ENCODE measurements at places on chromosomes 3 and 15.

DNA sequence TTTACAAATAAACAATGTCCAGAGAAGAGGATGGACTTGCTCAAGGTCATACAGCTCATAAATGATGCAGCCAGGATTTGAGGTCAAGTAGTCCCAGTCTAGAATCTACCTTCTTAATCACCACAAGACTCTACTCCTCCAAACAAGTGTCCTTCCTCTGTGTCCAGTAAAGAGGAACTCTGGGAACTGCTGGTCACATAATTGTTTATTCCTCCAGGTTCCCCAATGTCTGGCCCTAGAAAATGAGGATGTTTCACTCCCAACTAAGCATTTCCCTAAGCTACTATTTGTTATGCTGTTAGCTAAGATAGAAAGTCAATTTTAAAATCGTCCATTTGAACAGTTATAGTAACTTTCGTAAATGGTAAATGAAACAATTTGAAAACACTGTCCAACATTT is 192.4 kb downstream of the FHIT start:
- DNase-seq: no peak

DNA sequence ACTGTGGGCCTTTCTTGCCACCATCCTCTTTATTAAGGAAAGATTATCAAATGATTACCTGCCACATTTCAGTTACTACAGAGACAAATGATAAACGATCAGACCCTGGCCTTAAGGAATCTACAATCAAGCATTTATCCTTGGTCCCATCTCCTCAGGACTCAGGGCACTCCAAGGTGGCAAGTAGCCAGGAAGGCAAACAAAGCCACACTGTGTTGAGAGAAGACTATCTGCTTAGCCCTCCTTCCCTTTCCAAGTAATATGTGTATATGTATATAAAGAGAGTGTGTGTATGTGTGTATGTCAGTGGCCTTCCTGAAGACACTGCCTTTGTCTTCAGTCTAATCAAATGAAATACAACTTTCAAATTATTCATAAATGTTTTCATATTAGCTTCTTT is 490.1 kb upstream of the ATP11B start:
- no peak for DNase-seq

DNA sequence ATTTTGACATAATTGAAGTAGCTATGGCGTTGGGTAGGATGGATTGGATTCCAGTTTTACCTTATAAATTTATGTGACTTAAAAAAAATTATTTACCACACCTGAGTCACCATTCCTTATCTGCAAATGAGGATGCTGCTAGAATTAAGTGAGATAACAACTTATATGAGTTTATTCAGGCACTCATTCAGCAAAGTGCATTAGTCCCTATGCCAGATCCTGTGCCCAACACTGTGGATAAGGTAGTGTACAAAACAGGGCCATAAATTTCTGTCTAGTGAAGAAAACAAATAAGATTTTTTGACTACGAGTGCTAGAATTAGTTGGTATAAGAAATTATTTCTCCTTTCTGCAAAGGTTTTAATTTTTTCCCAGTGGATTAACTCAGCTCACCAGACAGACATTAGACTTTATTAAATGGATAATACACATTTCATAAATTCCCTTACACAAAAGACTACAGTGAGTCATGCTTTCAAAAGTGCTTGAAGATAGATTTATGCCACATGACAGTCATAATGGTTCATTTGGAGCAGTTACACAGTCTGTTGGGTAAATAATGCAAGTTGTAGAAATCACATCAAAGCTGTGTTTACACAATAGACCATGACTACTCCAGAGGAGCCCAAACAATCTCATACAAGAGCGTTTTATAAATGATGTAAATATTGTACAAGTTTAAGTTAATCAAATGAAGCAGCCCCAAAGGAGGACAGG is 129.9 kb upstream of the TGFBR2 start:
- DNase-seq: no peak

- DNase-seq: no peak
Measured at GRCh38 chr15:59924812-59925522, 79.1 kb upstream of the FOXB1 start.

- DNase-seq: no peak
Measured at GRCh38 chr15:63870487-63871209, 36.9 kb upstream of the HERC1 start.

GRCh38 chr3:23663661-23664186 is 142.0 kb upstream of the UBE2E1 start:
- DNase-seq: no peak

DNA sequence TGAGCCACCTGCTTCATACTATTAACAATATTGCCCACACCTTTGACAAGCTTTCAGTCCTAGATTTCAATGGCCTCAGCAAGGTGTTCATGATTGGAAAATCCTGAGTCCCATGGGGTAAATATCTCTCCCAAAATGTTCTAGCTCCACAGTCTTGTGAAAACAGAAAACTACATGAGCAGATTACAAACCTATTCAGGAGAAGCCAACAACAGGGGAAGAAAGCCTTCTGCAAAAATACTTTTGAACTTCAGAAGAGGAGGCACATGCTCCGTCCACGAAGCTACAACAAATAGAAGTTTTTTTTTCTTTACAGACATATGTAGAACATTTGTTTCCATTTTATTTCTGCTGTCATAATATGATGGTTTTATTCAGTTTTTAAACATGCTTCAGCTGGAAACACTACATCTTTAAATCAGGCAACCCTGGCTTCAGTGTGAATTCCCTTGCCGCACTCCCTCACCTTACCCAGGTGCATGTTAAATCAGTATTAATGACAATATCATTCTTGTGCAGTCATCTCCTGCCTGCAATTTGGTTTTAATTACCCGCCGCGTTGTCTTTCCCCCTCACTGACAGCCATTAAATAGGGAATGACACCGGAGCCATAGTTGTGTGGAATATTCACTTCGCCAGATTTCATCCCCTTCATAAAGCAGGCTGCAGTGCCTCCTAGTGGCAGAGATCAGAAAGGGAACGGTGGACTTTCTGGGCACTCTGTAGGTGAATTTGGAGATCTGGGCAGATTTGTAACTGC is 725.5 kb upstream of the ARRDC4 start:
- DNase-seq: peak; percentile 15

- DNase-seq: no peak
Measured at GRCh38 chr15:56272454-56272853, 28.8 kb upstream of the RFX7 start.

- peak; percentile 39 for DNase-seq
Measured at GRCh38 chr3:112111785-112112402, 21.2 kb downstream of the GCSAM start.

GRCh38 chr3:24447836-24448235 is 46.8 kb downstream of the THRB start:
- DNase-seq: no peak

GRCh38 chr3:183151086-183151485 is 11.4 kb downstream of the LAMP3 start:
- no peak for DNase-seq

GRCh38 chr3:155949453-155950217 is 79.2 kb downstream of the GMPS start:
- DNase-seq: no peak

- no peak for DNase-seq
Measured at GRCh38 chr3:9947025-9947995, 4.9 kb downstream of the PRRT3 start.

Data from stimulated activated CD4-positive, alpha-beta T cell treated with anti-CD3 and anti-CD28 coated beads, TNF-alpha, amount 100 ng/mL, for 24 hours (primary cell).